Mononuclear cell (primary cell): ENCODE measurements at places on chromosomes 3 and 15. TPM values are rescaled to one million over a fixed set of nuclear protein-coding genes. Genes with fewer than 3 reads are reported as not detected.

SNRPA1 gene
- 76.1 TPM for total RNA-seq

SAMMSON gene
- not detected for total RNA-seq

PATL2 gene
- total RNA-seq: 19.2 TPM

RTP1 gene
- total RNA-seq: not detected

TIMP4 gene
- not detected for total RNA-seq

MELTF gene
- 9.1 TPM for total RNA-seq

ADGRG7 gene
- total RNA-seq: not detected

CDC25A gene
- total RNA-seq: 0.21 TPM

C2CD4A gene
- total RNA-seq: 0.21 TPM

KLHL40 gene
- total RNA-seq: not detected

CYP8B1 gene
- total RNA-seq: under 0.01 TPM

SLCO2A1 gene
- not detected for total RNA-seq
